ACHN (cell line): ENCODE measurements at places on chromosomes 3 and 15.
A peak's percentile ranks its signal among the peaks of the same experiment; 100 is the strongest.

DNA sequence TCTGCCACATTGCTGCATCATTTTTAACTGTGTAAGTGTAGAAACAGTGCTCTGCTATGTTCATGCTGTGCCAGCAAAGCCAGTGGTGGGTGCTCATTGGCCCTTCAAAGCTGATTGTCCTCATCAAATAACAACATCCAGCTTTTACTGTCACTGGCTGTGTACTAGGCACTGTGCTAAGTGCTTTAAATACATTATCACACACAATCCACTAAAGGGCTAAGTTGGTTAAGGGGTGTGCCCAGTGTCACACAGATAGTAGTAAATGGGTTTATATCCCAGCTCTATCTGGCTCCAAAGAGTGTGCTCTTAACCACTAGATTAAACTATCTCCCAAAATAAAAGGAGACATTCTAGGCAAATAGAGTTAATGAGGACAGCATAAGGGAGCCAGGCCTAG lies 7.7 kb downstream of the TUBGCP4 start:
- DNase-seq: no peak

DNA sequence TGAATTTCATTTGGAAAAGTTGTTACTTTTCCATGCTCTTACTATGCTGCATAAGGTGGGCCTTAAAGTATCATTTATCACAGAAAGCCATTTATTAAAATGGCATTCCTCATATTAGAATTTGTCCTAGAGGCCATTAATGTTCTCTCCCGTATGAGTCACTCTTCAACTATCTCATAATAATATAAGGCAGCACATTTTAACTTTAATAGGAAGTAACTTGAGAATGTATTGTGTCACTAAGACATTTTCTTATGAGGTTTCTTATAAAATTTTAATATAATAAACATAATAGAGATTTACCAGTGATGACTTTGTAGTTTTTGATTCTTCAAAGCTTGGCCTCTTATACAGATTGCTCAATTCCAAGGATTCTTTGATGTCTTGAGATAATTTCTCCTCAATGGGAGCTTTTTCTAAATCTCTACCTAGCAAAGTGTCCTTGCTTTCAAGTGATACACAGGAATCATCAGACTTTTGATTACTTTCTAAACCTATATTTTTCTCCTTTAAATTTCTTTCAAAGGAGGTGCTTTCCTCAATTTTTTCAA lies 74.7 kb downstream of the ZBBX start:
- DNase-seq: no peak

DNA sequence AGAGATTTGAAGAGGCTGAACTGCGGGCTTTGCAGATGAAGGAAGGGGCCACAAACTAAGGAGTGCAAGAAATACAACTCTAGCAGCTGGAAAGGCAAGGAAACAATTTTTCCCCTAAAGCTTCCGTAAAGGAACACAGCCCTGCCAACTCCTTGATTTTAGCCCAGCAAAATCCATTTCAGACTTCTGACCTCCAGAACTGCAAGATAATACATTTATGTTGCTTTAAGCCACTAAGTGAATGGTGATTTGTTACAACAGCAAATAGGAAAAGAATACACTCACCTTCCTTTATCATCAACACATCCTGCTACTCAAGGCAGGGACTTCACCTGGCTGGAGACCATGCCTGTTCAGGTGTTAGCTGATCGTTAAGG lies 119.3 kb upstream of the NR2E3 start:
- no peak for DNase-seq

DNA sequence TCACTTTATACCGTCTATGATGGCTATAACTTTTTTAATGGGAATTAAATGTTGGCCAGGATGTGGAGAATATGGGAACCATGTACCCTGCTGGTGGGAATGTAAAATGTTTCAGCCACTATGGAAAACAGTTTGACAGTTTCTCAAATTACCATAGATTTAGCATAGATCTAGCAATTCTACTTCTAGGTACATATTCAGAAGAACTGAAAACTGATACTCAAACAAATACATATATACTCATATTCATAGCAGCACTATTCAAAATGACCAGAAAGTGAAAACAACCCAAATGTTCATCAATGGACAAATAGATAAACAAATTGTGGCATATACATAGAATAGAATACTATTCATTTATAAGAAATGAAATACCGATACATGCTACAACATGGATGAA lies 539.4 kb downstream of the IGSF11 start:
- DNase-seq: no peak

DNA sequence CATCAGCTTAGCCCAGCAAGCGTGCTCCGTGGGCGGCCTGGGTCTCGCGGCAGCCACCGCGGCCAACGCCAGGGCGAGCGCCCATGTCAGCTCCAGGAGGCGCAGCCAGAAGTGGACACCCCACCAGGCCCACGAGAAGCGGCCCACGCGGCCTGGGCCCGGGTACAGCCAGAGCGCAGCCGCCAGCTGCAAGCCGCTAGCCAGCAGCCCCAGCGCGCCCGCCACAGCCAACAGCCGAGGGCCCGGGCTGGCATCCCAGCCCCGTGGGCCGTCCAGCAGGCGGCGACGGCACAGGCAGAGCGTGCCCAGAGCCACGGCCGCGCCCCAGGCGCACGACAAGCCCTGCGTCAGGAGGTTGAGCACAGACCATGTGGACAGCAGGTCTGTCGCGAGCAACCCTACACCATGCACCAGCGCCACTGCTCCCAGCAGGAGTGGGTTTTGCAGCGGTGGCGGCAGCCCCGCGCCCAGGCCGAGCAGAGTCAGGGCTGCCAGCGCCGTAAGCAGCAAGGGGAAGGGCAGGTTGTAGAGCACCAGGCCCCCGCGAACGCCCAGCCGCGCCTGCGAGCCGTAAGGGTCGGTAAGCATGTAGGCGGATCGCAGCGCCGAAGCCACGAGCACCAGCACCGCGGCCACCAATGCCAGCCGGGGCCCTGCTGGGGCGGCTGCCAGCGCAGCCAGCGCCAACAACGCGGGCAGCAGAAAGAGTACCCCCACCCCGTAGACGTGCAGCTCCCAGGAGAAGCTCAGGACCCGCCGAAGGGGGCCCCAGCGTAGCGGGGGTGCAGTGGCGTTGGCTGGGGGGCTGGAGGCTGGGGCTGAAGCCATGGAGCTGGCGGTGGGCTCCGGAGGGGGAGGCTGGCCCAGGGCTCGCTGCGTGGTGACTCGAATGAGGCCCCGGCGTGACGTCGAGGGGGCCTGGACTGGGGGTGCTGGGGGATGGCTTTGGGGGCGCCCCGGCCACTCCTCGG lies 4.9 kb downstream of the PRRT3 start:
- peak; percentile 27 for DNase-seq

- DNase-seq: peak; percentile 15
Measured at GRCh38 chr15:92391640-92392039, 2.0 kb upstream of the ST8SIA2 start.

DNA sequence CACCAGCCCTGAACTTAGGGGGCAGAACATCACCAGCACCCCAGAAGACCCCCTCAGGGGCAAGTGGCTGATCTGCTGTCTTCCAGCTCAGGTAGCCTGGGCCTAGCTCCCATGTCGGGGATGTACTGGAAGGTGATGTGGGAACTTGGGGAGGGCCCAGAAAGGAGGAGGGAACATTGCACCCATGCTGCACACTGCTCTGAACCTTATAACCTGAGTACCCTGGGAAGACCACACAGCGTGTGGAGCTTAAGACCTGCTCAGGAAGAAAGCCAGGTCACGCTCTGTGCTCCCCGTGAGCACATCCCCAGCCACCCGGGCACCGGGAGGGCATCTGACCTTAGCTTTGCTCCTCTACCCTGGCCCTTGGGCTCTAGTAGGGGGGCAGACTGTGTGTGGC lies 159.4 kb downstream of the ATP10A start:
- no peak for DNase-seq

DNA sequence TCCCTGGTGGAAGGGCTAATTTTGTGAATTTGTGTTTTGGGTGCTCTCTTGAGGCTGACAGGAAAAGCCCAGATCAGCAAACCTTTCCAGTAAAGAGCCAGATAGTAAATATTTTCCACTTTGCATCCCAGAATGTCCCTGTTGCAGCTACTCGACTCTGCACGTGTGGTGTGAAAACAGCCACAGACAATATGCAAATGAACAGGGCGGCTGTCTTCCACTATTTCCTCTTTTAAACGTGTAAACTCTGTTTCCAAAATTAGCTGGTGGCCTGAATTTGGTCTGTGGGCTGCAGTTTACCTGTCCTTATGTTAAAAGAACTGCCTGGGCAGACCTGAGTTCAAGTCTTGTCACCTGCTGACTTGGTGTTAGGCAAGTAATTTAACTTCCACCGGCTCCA lies 202.7 kb downstream of the EDEM1 start:
- DNase-seq: no peak

DNA sequence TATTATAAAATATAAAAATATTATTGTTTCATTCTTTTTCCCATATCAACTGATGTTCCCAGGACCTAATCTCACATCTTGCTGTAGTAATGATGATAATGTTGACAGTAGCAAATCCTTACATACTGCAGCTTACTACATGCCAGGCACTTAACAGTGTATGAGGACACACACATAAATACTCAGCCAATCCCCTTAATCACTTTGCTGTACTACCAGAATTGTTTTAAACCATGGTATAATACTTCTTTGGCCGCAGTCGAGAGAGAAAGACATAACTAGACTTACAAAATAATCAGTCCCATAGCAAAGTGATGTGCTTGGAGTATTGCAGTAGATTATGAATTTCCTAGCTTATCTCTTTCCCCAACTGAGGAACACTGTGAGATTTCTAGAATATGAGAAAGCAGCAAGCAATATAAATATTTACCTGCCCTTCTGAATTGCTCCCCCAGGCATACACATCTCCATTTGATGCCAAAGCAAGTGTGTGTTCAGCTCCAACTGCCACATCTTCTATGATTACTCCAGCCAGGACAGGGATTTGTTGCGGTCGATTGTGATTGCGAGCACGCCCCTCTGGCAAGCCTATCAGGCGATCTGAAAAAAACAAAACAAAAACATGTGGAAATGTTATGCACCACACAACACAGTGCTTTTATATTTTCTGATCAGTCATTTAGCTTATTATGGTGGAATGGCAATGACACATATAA lies 33.0 kb downstream of the FBXL22 start:
- DNase-seq: no peak

DNA sequence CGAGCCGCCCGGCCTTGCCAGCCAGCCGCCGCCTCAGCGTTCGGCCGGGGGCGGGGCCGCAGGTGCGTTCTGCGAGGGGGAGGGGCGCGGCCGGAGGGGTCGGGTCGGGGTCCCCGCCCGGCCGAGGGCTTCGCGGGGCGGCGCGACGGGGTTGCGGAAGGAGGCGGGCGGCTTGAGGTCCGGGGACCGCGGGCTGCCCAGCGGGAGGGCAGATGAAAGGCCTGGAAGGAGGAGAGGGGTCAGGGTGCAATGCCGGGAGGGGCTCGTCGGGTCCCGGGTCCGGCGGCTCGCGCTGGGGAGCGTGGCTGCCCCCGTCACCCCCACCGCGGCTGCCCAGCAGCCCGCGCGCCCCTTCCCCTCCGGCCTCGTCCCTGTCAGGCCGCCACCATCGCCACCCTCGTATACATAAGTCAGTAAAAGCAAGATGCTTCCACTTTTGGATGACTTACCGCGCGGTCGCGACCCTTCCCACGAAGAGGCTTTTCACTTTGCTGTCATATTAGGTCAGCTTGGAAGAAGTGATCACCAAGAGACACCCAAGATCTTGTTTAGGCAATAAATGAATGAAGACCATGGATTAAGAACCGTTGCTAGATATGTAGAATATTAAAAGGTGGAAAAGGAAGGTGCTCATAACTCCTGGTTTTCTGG lies 620 bp upstream of the ANP32A start:
- no peak for DNase-seq

DNA sequence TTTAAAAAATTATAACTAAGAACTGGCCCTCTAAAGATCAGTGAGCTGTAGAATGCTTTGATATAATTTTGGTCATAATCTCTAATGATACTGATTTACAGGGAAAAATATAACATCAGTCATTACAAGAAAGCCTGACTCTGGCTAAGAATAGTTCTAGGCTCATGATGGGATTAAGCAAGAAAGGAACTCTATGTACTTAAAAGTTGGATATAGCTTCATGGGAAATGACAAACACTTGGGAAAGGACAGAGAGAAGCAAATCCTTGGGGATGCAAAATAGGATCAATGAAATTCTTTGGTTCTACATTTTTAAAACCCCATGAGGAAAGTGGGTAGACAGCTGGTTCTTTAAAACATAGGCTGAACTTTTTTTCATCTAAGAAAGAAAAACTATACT lies 472.7 kb upstream of the NR2F2 start:
- no peak for DNase-seq

GRCh38 chr3:189978753-189979152 lies 141.9 kb downstream of the P3H2 start:
- DNase-seq: no peak
